ENCODE measurements at places on chromosomes 1 and 21. TPM values are rescaled to one million over a fixed set of nuclear protein-coding genes. Genes with fewer than 3 reads are reported as not detected.

EPHA2 gene
- not detected for total RNA-seq

LMX1A gene
- not detected for total RNA-seq

ALX3 gene
- not detected for total RNA-seq

OBSCN gene
- total RNA-seq, result 8.3 TPM

Measured in activated CD8-positive, alpha-beta memory T cell treated with anti-CD3 and anti-CD28 coated beads for 36 hours (primary cell).